ENCODE measurements at places on chromosomes 3 and 15.

GRCh38 chr3:34175636-34176176 is 377.3 kb downstream of the PDCD6IP start:
- DNase-seq: no peak

- no peak for DNase-seq
These were observed 227.4 kb upstream of the CMC1 start for GRCh38 chr3:28013864-28014473.

DNA sequence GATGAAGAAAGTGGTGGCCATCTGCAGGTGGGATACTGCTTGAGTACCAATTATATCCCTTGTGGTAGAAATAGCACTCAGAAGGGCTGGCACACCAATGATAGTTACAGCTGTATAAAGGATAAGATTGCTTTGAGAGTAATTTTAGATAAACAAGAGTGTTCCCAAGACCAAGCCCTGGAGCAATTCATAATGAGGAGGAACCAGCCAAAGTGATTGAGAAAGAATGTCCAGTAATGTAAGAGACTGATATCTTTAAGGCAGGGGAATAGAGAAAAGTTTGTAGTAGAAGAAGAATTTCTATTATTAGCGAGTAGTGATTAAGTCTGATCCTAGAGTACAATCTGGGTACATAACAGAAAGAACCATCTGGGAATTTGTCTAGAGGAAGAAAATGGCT is 945.1 kb downstream of the OTOL1 start:
- DNase-seq: no peak

GRCh38 chr3:126130081-126130855 is 46.3 kb upstream of the SLC41A3 start:
- DNase-seq: no peak

DNA sequence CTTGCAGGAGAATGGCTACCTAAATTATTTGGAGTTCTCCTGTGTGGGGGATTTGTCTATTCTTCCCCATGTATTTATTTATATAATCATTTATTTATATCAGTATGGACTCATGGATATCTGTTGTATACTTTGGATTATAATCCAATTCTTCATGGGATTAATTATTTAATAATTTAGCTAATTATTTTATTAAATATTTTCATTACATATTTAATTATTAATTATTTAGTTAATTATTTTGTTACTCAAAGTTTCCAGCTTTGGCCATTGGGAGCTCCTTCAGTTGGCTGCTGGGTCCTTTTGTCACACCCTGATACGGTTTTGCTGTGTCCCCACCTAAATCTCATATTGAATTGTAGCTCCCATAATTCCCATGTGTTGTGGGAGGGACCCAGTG is 3.3 kb upstream of the PRR20G start:
- no peak for DNase-seq

GRCh38 chr3:61008153-61008997 is 242.9 kb downstream of the FHIT start:
- no peak for DNase-seq

DNA sequence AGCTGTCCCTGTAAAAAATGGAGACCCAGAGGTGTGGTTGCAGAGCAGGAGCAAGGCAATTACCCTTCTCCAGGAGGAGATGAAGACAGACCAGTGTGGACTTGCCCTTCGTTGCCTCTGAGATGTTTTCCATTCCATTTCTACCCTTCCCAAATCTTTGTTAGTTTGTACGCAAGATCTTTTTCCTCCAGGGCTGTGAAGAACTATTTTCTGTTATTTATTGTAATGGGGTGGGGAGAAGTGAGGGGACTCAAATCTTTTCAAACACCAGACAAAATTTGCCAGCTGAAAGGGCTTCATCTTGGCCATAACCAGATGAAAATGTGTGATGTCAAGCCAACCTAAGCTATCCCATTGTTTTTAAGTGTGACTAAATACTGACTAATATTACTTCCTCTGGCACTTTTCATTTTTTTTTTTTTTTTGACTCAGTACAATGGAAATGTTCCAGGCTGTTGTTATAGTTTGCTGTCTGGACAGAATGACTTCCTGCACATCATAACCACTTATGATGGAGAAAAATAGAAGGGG is 271.3 kb upstream of the TPRG1 start:
- DNase-seq: peak; percentile 93

DNA sequence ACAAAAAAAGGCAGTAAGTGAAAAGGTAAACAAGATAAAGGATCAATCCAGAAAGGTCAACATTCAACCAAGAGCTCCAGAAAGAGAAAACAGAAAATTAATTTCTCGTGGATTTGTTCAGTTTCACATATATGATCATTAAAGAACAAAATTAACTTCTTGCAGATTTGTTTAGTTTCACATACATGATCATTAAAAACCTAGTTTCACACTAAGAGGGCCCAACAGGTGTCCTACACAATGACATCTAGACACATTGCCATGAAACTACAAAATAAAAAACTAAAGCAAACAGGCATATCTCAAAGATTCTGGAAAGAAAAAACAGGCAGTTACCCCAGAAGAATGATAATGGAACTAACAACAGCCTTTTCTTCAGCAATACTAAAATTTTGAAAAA is 22.1 kb downstream of the PHC3 start:
- no peak for DNase-seq

GRCh38 chr15:75578173-75578947 is 755 bp downstream of the PTPN9 start:
- DNase-seq: no peak

DNA sequence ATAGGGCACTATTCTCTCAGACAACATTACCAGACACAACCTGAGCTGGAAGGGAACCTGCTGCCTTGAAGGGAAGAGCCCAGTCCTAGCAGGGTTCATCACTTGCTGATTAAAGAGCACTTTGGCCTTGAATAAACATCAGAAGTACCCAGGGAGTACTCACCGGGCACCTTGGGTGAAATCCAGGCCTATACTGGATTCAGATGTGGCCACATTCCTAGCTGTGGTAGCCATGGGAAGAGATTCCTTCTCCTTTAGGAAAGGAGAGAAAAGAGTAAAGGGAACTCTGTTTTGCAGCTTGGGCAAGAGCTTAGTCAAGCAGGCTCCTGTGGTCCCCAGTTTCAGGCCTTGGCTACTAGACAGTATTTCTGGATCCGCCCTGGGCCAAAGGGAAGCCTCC is 195.0 kb downstream of the SPATA16 start:
- DNase-seq: no peak

DNA sequence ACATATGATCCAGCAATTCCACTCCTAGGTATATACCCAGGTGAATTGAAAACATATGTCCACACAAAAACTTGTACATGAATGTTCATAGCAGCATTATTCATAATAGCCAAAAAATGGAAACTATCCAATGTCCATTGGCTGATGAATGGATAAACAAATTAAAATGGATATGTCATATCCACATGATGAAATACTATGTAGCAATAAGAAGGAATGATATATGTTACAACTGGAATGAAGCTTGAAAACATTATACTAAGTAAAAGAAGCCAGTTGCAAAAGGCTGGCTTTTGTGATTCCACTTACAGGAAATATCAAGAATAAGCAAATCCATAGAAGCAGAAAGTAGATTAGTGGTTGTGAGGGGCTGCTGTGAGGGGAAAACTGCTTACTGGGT is 33.7 kb downstream of the BNC1 start:
- no peak for DNase-seq

DNA sequence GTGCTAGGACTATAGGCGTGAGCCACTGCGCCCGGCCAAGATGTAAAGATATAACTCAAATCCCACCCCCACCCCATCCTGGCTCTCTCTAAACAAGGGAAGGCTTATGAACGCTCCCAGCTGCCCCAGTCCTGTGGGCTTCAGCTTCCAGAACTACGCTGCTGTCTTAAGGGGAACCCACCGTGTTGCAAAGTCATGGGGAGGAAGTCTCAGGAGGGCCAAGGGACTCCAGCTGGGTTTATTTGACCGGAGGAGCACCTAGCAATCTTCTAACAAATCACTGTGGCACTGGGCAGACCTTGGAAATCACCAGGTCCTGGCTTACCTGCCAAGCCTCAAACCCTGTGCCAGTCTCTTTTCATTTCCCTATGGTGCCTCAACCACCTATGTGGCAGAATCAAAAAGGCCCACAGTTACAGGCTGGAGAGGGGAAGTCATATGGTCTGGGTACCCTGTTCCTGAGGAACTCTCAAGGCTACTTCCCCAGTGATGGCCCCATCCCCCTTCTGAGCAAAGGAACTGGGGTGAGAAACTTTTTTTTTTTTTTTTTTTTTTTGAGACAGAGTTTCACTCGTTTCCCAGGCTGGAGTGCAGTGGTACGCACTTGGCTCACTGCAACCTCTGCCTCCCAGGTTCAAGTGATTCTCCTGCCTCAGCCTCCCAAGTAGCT is 83.4 kb downstream of the RBPMS2 start:
- DNase-seq: no peak

- DNase-seq: no peak
These were observed 66.3 kb upstream of the SLCO3A1 start for GRCh38 chr15:91787198-91787597.

DNA sequence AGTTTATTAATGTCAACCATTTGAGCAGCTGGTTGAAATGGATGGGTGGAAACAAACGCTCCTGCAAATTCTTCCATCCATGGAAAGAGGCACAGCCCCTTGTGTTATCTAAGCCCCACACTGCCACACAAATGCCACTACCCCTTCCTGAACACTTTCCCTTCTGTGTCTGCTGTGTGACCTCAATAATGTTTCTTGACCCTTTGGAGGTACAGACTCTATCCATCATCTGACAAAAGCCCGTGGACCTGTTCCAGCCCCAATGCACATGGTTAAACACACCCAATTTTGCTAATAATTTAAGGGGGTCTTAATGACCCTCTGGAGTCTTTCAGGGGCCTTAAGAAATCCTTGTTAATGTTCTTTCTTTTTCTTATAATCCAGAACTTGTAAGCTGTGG is 482.2 kb upstream of the CFAP20DC start:
- no peak for DNase-seq

GRCh38 chr3:141459008-141459407 is 27.8 kb upstream of the RASA2 start:
- no peak for DNase-seq

DNA sequence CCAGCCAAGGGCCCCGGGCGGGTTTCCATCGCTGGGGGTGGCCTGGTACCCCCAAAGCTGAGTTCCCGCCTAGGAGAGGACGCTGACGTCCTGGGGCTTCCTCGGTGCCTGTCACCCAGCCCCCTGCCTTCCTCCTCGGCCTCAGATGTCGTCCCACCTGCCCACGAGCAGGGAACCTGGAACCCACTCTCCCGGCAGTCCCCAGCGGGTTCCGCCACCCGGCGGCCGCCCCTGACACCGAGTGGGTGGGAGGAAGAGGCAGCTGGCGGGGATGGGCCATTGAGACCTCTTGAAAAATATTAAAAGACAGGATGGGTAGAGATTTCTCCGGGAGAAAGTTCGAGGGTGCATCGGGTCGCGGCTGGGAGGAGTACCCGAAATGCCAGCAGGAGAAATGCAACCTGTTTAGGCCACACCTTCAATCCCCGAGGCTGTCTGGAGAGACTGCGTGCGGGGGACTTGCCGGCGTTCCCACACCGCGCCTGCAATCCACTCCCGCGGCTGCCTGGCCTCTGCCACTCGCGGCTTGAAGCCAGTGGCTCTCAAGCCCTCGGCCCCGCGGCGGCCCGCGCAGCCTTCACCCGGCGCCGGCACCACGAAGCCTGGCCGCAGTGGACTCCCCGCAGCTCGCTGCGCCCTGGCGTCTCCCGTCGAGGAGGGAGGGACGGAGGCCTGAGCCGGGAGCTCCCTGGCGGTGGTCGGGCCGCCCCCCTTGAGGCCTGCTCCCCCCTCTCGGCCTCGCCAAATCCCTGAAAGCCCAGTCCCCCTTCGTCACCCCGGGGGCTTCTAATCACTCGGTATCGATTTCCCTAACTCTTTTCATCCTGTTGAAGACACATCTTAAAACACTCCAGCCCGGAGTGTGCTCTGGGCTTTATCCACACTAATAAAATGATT is 8.6 kb upstream of the NR2F2 start:
- peak; percentile 35 for DNase-seq

- no peak for DNase-seq
These were observed 137.7 kb upstream of the RASGRP1 start for GRCh38 chr15:38702178-38702912.

GRCh38 chr15:28271697-28272260 is 50.2 kb downstream of the HERC2 start:
- no peak for DNase-seq

DNA sequence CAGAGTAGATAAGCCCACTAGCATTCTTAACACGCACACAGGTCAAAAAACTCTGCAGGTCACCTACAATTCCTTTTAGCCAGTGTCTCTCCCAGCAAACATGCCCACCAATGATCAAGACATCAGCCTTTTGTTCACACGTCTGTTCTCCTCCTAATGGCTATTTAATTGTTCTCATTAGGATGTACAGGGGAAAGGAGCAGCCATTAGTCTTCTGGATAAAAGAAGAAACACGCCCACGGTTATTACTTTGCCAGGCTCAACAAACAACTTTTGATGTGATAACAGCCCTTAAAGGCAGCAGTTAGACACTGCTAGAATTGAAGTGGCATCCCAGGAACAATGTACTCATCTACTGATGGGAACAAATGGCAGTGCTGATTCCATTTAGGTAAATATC is 108.8 kb downstream of the NTRK3 start:
- DNase-seq: no peak

- no peak for DNase-seq
These were observed 78.8 kb downstream of the DLG1 start for GRCh38 chr3:197219619-197220018.

GRCh38 chr15:39846108-39846507 is 63.5 kb upstream of the FSIP1 start:
- no peak for DNase-seq

GRCh38 chr15:80121546-80121945 is 31.3 kb upstream of the FAH start:
- no peak for DNase-seq

DNA sequence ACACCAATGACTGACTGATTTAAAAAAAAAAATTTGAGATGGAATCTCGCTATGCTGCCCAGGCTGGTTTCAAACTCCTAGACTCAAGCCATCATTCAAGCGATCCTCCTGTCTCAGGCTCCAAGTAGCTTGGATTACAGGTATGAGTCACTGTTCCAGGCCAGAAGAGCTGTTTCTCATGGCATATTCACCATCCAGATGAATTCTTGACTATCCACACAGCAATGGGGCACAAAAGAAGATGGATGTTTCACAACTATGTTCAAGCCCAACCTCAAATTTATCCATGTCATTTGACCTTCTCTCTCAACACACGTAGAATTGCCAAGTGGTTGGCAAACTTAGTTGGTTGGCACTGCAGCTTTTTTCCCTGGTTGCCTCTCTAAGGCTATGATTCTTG is 40.6 kb downstream of the PRICKLE2 start:
- peak; percentile 65 for DNase-seq

Measured in astrocyte (in vitro differentiated cells and primary cell).